GM12891 (cell line): ENCODE measurements at places on chromosomes 3 and 15.

- peak; percentile 82 for DNase-seq
Measured at GRCh38 chr15:88878720-88879184, 16.6 kb downstream of the HAPLN3 start.

GRCh38 chr3:38039899-38040261, 872 bp downstream of the DLEC1 start:
- DNase-seq: no peak

DNA sequence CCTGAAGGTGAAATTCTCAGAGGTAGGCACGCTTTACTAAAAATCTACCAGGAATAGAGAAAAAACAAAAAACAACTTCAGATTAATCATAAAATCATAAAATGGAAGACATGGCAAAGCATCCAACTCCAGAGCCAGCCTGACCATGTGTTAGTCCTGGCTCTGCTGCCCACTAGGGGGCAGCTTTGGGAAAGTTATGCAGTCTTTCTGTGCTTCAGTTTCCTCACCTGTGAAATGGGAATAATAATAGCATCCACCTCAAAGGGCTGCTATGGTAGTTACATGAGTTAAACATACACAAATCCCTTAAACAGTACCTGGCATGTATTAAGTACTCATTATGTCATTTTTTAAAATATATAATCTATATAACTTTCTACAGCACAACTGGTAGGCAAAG, 52.3 kb downstream of the WNT5A start:
- DNase-seq: peak; percentile 11

- DNase-seq: no peak
Measured at GRCh38 chr3:71547249-71548198, 36.0 kb downstream of the FOXP1 start.
